ENCODE measurements at places on chromosomes 7 and 10. TPM values are rescaled to one million over a fixed set of nuclear protein-coding genes. Genes with fewer than 3 reads are reported as not detected.

DNA sequence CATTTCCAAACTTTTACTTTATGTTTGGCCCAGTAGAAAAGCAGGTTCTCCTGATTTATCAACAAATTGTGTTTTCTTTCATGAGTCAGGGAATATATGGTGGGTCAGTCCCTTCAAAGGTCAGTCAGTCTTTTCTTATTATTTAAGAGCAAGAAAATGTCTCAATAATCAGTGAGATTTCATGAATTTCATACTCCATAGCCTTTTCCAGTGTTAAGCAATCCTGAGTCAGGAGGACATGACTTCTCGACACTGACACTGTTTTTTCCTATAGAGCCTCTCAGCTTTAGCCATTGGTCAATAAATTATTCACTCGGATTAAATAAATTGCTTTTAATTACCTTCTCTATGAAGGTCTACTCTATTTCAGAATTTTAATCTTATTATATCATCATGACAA lies 334.5 kb downstream of the SORCS1 start:
- H3K27me3 ChIP-seq: no peaks in the 10 kb centered on the region
- no peaks in the 10 kb centered on the region for H3K4me1 ChIP-seq
- DNase-seq: no peak
- H3K4me3 ChIP-seq: no peak overlapping the region
- no peak overlapping the region for H3K27ac ChIP-seq

DNA sequence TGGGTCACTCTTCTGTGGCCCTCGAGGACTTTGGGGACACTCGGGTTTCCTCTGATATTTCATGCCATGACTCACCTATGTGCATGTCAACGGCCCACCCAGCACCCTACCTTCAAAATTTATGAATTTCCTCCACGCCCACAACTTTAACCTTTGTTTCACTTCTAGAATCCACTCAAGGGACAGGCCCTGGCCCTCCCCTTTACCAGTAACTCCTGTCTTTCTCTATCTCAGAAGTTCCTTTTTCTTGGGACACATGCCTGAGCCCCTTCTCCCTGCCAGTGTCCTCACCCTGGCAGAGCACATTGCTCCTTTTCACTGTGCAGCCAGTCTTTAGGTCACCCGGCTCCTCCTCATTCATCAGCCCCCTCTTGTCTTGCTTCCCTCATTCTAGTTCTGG lies 282.5 kb upstream of the KLF6 start:
- no peak for DNase-seq
- H3K4me3 ChIP-seq: no peak overlapping the region
- no peaks in the 10 kb centered on the region for H3K4me1 ChIP-seq
- H3K27me3 ChIP-seq: no peaks in the 10 kb centered on the region
- no peak overlapping the region for H3K27ac ChIP-seq

DNA sequence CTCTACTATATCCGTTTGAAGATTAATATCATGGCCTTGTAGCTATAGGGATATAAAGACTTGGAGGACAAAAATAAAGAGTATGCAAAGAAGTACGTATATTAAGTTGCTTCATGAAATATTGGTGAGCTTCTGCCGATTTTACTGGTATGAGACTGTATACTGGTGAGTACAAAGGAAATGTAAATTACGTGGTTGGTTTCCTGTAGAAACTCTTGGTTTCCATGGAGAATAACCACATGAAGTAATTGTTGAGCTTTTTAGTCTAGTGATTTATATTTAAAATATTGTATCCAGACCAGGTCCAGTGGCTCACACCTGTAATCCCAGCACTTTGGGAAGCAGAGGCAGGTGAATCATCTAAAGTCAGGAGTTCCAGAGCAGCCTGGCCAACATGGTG lies 32.2 kb upstream of the GLI3 start:
- no peak for DNase-seq
- H3K36me3 ChIP-seq: no peaks in the 10 kb centered on the region
- H3K27ac ChIP-seq: no peak overlapping the region
- H3K4me3 ChIP-seq: no peak overlapping the region
- peaks cover 9% of the 10 kb centered on the region for H3K4me1 ChIP-seq

GRCh38 chr10:115082506-115082905 lies 10.7 kb upstream of the ATRNL1 start:
- no peaks in the 10 kb centered on the region for H3K27me3 ChIP-seq
- DNase-seq: no peak
- no peak overlapping the region for H3K4me3 ChIP-seq
- H3K4me1 ChIP-seq: no peaks in the 10 kb centered on the region
- no peaks in the 10 kb centered on the region for H3K36me3 ChIP-seq

DNA sequence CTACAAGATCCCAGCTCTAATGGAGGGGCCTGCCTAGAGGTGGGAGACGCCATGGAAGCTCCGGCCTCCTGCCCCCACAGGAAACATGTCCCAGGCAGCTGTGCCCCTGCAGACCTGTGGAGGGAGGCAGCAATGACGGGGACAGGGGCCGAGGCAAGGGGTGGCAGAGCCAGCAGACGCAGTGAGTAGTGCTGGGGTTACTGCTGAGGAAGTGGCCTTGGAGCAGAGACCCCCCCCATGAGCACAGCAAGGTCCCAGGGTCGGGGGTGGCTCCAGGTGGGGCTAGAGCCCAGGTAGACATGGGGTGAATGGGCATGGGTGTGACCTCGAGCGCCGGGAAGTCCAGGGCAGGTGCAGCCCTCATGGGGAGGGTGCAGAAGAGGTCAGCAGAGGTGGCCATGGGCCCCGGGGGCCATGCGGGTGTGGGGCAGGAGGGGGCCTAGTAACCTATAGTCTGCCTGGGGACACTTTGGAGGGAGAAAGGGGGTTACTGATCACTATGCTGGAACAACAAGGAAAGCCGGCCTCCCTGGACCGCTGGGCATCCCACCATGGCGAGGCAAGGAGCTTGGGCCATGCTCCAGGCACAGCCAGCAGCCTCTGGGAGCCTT lies 45.5 kb downstream of the JAKMIP3 start:
- no peak for DNase-seq
- no peak overlapping the region for H3K4me3 ChIP-seq
- H3K27me3 ChIP-seq: no peaks in the 10 kb centered on the region
- H3K4me1 ChIP-seq: no peaks in the 10 kb centered on the region
- H3K27ac ChIP-seq: no peak overlapping the region
- no peaks in the 10 kb centered on the region for H3K36me3 ChIP-seq

GRCh38 chr7:106418094-106418493 lies 133.3 kb upstream of the NAMPT start:
- H3K4me3 ChIP-seq: no peak overlapping the region
- no peaks in the 10 kb centered on the region for H3K36me3 ChIP-seq
- H3K27ac ChIP-seq: no peak overlapping the region
- H3K27me3 ChIP-seq: no peaks in the 10 kb centered on the region
- no peaks in the 10 kb centered on the region for H3K4me1 ChIP-seq
- no peak for DNase-seq

DNA sequence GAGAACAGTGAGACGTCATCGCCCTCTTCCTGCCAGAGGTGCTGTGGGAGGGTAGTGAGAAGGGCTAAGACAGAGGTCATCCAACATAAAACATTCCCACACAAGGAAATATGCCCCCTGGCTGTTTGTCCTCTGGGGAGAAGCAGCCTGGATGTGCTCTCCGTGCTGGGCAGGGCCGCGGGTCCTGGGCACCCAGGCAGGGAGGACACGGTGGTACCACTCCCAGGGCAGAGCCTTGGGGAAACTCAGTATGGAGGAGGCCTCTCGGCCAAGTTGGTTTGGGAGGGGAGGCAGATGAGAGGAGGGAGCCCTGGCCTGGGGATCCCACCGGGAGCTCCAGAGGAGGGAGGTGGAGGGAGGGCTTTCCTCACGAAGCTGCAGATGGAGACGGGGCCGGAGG lies 129.4 kb downstream of the GLRX3 start:
- no peak overlapping the region for H3K4me3 ChIP-seq
- H3K36me3 ChIP-seq: no peaks in the 10 kb centered on the region
- H3K27ac ChIP-seq: no peak overlapping the region
- no peaks in the 10 kb centered on the region for H3K27me3 ChIP-seq

GRCh38 chr10:124265776-124266467 lies 152.8 kb downstream of the OAT start:
- H3K36me3 ChIP-seq: no peaks in the 10 kb centered on the region
- no peak overlapping the region for H3K27ac ChIP-seq
- no peak for DNase-seq
- no peak overlapping the region for H3K4me3 ChIP-seq
- H3K27me3 ChIP-seq: no peaks in the 10 kb centered on the region
- no peaks in the 10 kb centered on the region for H3K4me1 ChIP-seq

GRCh38 chr10:28008054-28008453 lies 9.2 kb upstream of the ODAD2 start:
- no peak overlapping the region for H3K27ac ChIP-seq
- no peaks in the 10 kb centered on the region for H3K36me3 ChIP-seq
- H3K4me3 ChIP-seq: no peak overlapping the region
- peaks cover 3% of the 10 kb centered on the region for H3K27me3 ChIP-seq

GRCh38 chr7:132575982-132576720 lies at the start of gene PLXNA4:
Gene PLXNA4 (minus strand): TSS chr7:132576470. CDS start chr7:132508693, 67,777 bp downstream.
- DNase-seq: no peak
- H3K27ac ChIP-seq: no peak within 1 kb of the TSS
- no peaks in the 10 kb centered on the region for H3K36me3 ChIP-seq
- peaks cover 20% of the 10 kb centered on the region for H3K4me1 ChIP-seq
- H3K4me3 ChIP-seq: peak within 1 kb of the TSS; percentile 22
- H3K27me3 ChIP-seq: peaks cover 56% of the 10 kb centered on the region

- no peak for DNase-seq
- H3K36me3 ChIP-seq: peaks cover 41% of the 10 kb centered on the region
- H3K27ac ChIP-seq: no peak overlapping the region
- no peaks in the 10 kb centered on the region for H3K4me1 ChIP-seq
- no peak overlapping the region for H3K4me3 ChIP-seq
- no peaks in the 10 kb centered on the region for H3K27me3 ChIP-seq
Measured at GRCh38 chr7:75889223-75889825, 10.5 kb downstream of the RHBDD2 start.

DNA sequence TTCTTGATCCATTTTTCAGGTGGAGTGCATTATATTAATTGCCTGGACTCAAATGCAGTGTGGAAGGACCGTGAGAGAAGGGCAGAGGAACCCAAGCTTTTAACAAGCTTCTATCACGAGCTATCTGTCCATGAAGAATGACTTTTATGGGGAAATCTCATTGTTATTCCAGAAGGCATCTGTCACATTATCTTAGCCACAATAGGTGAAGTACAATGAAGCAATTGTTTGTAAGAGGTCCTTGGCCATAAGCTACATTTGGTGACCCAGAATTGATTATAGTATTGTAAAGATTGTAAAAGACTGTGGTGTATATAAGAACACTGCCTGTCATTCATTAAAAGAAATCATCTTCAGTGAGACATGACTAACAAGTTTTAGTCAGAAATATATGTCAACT lies 58.6 kb upstream of the RELN start:
- no peaks in the 10 kb centered on the region for H3K4me1 ChIP-seq
- no peak overlapping the region for H3K27ac ChIP-seq
- no peak for DNase-seq
- no peak overlapping the region for H3K4me3 ChIP-seq

- no peaks in the 10 kb centered on the region for H3K27me3 ChIP-seq
- H3K27ac ChIP-seq: no peak overlapping the region
- no peaks in the 10 kb centered on the region for H3K36me3 ChIP-seq
- H3K4me3 ChIP-seq: no peak overlapping the region
Measured at GRCh38 chr7:26460351-26461085, 168.9 kb downstream of the SNX10 start.

DNA sequence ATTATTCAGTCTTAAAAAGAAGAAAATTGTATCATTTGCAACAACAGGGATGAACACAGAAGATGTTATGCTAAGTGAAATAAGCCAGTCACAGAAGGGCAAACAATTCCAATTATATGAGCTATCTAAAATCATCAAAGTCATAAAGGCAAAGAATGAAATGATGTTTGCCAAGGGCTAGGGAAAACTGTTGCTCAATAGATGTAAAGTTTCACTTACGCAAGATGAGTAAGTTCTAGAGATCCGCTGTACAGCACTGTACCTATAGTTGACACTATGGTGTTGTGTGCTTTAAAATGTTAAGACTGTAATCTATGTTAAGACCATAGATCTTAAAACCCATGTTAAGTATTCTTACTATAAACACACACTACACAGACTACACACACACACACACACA lies 904.6 kb upstream of the LRRN3 start:
- no peak overlapping the region for H3K4me3 ChIP-seq
- H3K27ac ChIP-seq: no peak overlapping the region
- no peaks in the 10 kb centered on the region for H3K36me3 ChIP-seq
- no peaks in the 10 kb centered on the region for H3K4me1 ChIP-seq
- H3K27me3 ChIP-seq: no peaks in the 10 kb centered on the region

The CFAP43 gene
- not detected for total RNA-seq

The ENKUR gene
- total RNA-seq: not detected

The KAZALD1 gene
- 0.19 TPM for total RNA-seq

The ARHGEF35 gene
- 2.3 TPM for total RNA-seq

The PRLHR gene
- total RNA-seq: not detected

The AMPH gene
- total RNA-seq: not detected

The GPR141 gene
- 6.3 TPM for total RNA-seq

All from T-cell (primary cell).